ENCODE measurements at places on chromosomes 12 and 14.

DNA sequence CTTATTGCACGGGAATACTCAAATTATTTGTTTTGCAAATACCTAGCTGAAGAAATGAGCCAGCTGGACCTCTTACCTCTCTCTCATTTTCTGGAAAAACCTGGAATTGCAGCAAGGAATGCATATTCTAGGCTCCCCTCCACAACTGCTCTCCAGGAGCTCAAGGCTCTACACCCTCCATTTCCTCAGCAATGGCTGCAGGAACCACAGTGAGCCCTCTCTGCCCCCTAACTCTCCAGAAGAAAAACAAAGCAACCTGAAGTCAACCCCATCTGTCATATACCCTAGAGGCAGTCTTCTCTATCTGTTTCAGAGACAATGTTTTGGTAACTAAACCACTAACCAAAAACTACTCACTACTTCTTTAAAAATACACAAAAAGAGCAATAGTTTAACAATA lies 221.6 kb downstream of the SLC25A21 start:
- no peak for DNase-seq

GRCh38 chr12:111322336-111323250 lies 46.3 kb downstream of the PHETA1 start:
- no peak for DNase-seq

DNA sequence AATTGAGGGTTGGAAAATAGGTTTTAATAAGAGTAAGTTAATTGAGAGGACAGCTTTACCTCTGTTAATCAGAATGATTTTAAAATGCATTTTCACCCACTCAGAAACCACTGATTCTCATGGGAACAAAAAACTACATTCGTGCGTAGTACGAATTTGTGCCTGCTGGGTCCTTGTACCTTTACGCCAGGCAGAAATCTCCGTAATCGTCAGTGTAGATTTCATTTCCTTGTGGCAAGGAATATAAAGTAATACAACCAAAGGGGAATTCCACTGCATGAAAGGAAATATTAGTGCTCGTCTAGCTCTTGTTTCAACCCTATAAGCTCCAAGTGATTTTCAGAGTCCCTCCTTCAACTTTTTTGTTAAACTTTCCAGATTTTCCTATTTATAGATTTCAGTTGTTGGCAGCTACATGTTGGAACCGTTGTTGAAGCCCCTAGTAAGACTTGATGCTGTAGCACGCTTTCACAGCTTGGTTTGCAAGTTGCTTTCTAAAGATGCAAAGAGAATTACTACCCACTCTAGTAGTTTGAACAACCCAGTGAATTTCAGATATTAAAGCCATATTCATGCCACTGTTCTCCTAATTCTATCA lies 90.6 kb downstream of the ETV6 start:
- DNase-seq = no peak

GRCh38 chr14:64118892-64119291 lies 175.3 kb downstream of the ESR2 start:
- no peak for DNase-seq

- no peak for DNase-seq
Measured at GRCh38 chr14:96349286-96350075, 13.7 kb downstream of the ATG2B start.

- no peak for DNase-seq
Measured at GRCh38 chr12:82931349-82932116, 244.8 kb downstream of the TMTC2 start.

GRCh38 chr12:765840-766239 lies 13.5 kb downstream of the WNK1 start:
- no peak for DNase-seq

GRCh38 chr14:56324856-56325699 lies 206.9 kb downstream of the PELI2 start:
- no peak for DNase-seq

DNA sequence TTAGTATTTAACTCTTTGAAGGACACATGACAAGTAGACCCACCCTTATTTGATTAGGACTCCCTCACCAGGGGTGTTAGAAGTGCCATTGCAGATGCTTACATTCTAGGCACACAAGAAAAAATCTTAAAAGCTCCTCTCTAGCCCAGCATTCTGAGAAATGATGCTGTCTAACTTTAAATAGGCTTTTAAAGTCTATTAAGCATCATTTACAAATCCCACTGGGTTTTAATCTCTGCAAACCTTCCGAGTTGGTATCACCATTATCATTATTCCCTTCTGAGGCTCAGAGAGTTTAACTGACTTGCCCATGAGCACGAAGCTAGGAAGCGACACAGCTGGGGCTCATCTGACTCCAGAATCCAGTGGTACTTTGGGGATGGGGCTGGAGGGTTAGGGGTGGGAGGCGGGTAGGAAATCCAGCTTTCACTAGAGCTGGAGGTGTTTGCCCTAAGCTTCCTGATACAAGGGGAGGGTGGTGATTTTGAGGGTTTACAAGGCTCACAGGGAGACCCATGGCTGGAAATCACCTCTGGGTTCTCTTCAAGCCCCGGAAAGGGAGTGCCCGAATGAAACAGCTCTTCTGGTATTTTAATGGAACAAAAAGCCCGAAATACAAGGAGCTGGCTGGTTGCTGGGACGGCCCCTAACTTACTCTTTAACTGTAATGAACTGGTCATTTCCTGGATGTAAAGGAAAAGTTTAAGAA lies 109.2 kb upstream of the FUT8 start:
- no peak for DNase-seq

DNA sequence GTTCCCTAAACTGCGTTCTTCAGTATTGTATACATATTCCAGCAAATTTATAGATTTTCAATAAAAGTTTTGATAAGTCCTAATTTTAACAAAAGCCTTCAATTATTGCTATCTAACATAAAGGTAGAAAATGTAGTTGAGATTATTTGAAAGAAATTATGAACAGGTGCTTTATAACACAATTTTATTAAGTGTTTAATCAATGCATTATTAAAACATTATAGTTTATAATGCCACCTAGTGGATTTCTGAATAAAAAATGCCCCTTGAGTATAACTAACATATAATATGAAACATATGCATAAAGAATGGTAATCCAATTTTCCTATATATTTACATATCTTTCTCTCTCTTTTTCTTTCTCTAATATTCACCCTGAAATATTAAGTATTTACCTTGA lies 515.3 kb downstream of the SLC6A15 start:
- DNase-seq = no peak

DNA sequence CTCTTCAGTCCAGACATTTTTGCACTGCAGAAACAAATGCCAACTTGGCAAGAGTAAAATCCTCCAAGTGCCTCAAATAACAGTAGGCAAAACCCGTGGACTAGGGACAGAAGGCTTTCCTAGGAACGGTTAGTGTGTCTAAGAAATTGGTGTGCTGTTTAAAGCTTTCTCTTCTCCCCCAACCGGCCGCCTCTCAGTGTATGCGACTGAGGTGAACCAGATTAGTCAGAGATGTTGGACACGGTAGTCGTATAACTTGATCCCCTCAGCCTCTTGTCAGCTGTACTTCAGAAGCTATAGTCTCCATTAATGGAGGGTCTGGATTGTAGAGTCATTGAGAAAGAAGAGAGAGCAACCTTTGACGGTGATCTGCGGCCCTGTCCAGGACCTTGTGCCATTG lies 21.7 kb downstream of the PPFIBP1 start:
- DNase-seq = no peak

- no peak for DNase-seq
Measured at GRCh38 chr14:31405599-31406232, 14.6 kb downstream of the HEATR5A start.

- no peak for DNase-seq
Measured at GRCh38 chr12:13049816-13050215, 5.6 kb downstream of the FAM234B start.

DNA sequence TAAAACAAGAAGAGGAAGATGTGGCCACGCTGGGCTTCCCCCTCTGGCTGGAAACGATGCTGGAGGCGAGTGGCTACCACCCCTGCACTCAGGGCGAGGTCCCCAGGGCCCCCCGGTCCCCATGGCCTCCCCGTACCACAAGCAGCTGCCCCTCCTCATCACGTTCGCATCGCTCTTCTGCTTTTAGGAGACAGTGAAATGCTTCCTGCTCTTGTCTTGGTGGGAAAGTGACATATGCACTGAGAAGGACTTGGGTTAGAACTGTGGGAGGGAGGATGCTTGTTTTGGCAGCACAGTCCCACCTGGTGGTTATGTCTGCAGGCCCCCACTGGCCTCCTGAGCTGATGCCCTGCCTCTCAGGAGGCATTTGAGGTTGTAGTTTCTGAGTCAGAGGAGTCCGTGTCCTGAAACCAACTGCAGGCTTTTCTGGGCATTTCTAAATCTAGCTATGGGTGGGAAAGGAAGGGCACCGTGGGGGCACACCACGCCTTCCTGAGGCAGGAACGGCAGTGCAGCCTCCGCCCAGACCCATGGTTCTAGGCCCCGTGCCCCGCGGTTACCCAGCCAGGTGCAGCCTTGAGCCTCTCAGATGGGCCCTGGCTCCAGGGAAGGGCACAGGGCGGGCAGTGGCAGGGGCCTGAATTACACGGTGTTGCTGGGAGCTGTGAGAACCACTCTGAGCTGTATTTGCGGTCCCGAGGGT lies 139.3 kb downstream of the ADGRD1 start:
- DNase-seq = no peak

- no peak for DNase-seq
Measured at GRCh38 chr14:93821051-93821450, 32.8 kb upstream of the PRIMA1 start.

DNA sequence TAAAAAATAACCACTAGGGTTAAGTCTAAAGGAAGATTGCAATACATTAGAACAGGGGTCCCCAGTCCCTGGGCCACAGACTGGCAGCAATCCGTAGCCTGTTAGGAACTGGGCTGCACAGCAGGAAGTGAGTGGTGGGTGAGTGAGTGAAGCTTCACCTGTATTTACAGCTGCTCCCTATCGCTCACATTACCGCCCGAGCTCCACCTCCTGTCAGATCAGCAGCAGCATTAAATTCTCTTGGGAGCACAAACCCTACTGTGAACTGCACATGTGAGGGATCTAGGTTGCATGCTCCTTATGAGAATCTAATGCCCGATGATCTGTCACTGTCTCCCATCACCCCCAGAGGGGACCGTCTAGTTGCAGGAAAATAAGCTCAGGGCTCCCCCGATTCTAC lies 15.5 kb downstream of the ADGRD1 start:
- DNase-seq = no peak

- no peak for DNase-seq
Measured at GRCh38 chr14:105838107-105838506, 311.7 kb downstream of the TMEM121 start.

DNA sequence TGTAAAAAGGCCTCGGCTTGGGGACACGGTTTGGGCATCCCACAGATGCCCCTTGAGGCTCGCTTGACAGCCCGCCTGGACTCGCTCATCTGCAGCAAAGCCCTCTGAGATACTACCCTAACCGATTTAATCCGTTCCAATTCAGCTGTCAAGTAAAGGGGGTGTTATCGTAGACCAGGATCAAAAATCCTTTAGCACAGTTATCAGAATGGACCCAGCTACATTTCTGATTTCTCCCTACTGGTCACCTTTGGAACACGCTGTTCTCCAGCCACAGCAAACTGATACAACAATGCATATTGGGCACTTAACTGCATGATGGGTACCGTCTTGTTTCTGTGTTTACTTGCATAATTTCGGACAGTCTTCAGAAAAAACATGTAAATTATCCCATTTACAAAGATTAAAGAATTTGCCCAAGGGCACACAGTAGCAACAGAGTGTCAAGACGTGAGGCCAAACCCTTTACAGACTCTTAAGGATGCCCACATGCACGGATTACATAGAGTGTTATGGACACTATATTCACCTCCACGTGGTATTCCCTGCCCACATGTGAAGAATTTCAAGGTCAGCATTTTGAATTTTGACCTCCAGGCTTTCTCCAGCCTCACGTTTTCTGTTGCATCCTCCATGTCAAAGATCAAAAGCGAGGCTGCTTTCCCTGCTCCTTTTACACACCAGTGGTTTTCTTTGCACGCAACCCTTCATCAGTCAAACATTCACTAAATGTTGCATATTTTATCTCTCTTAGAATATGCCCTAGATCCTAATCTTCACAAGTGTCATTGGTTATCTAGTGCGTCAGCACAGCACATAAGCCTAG lies 3.2 kb upstream of the DUSP6 start:
- no peak for DNase-seq

DNA sequence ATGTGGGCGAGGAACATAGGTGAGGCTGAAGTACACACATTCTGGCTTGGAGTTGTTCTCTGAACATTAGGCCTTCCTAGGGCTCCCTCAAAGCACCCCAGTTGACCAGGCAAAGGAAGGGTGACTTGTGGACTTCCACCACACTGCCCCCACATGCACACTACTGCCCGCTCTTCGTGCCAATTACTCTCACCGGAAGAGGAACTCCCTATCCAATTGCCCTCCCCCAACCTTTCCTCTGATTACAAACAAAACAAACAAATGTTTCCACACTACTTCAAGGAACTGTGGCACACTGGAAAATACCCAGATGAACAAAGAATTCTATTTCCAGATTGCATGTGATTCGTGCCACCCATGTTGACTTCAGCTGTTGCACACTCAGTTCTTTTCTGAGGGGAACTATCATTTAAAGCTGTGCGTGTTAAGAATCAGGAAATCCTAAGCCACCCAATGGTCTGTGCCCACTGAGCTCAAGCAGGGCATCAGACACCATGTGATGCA lies 139.3 kb downstream of the SSPN start:
- no peak for DNase-seq

- no peak for DNase-seq
Measured at GRCh38 chr12:71155225-71155624, 2.6 kb downstream of the TSPAN8 start.

All from stimulated activated CD8-positive, alpha-beta memory T cell treated with anti-CD3 and anti-CD28 coated beads, Interleukin-7, amount 100 ng/mL, for 1 hour (primary cell).